ELR (cell line): ENCODE measurements at places on chromosomes 7 and 10.

DNA sequence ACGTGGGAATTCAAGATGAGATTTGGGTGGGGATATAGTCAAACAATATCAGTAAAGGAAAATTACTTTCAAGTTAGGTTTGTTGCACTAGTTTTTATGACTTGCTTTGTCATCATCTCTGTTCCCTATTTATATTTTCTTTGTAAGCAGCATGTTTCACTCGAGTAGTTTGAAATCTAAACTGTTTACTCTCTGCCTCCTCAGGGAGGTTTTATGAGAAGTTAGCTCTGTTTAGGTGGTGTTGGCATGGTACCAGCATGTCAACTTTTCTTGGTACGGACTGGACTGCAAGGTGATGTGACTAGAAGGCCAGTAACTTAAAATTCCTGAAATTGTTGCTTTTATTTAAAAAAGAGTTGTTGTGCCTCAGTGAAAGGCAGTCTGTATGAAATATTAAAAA, 59.2 kb upstream of the MTPN start:
- no peak for DNase-seq

- DNase-seq: peak; percentile 66
Measured at GRCh38 chr7:28835800-28836199, 122.3 kb downstream of the TRIL start.

DNA sequence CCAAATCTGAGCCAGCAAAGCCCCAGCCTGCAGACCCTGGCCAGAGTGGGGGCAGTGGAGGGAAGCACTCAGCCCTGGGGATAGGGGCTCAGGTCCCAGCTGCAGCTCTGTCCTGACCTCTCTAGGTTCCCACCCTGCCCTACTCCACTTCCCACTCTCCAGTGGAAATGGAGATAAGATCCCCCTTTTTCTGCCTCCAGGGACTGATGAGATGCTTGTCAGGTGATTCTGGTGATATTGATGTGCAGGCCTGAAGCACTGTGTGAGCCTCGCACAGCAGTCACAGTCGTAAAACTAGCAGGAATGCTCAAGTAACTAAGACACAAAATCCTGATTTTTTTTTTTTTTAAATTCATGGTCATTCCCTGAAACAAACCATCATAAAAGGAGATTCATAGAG, 55.0 kb upstream of the BTBD16 start:
- no peak for DNase-seq

DNA sequence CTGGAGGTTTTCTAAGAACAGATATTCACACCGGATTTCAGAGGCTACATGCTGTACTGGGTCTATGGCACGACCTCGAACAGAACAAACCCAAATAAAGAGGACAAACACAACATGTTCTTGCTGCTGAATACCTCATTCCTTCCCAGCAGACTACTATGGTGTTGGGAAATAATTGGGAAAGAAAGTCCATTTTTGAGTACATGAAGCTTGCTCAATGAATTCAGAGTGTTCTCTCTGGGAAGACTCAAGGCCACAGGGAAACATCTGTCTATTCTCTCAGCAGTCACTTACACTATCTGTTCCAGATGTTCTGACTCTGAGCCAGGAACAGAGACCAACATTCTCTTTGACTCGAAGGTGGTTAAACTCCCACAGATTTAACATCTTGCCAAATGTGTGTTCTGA, 30.9 kb downstream of the LAMB1 start:
- DNase-seq: no peak

- peak; percentile 7 for DNase-seq
Measured at GRCh38 chr7:122885583-122886356, 490 bp downstream of the CADPS2 start.

GRCh38 chr7:1510780-1511154, 6.6 kb upstream of the INTS1 start:
- no peak for DNase-seq

GRCh38 chr10:70376436-70377378, 5.7 kb downstream of the LRRC20 start:
- peak; percentile 79 for DNase-seq

GRCh38 chr7:24025765-24026164, 258.2 kb upstream of the NPY start:
- DNase-seq: no peak

DNA sequence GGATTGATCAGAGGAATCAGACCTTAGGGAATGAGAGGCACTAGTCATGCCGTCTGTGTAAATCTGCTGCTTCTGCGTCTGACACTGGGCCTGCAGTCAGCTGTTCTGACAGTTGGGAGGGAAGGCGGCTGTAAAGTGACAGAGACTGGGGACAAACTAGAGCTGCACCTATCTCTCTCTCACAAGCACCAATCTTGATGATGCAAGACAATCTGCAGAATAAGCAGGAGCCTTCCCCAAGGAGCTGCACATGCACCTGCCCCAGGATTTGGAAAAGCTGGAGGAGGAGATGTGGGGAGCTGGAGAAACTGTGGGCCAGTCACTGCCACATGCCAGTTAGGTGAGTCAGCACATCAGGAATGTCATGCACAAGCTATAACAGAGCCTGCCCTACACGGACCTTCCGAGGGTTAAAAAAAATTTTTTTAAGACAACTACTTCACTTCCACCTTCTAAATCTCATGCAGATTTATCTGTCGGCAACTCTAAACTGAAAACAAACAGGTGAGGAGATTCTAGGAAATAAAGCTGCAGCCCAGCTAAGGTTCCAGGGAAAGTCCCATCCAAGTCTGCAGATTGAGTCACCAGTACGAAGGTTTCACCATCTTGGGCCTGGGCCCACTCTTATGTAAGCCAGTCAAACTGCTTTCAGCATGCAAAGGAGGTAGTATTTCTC, 39.2 kb downstream of the ENO4 start:
- DNase-seq: peak; percentile 86

- DNase-seq: peak; percentile 63
Measured at GRCh38 chr10:13890233-13891127, 303.7 kb downstream of the PRPF18 start.

- no peak for DNase-seq
Measured at GRCh38 chr10:75115137-75115536, 3.7 kb downstream of the SAMD8 start.

DNA sequence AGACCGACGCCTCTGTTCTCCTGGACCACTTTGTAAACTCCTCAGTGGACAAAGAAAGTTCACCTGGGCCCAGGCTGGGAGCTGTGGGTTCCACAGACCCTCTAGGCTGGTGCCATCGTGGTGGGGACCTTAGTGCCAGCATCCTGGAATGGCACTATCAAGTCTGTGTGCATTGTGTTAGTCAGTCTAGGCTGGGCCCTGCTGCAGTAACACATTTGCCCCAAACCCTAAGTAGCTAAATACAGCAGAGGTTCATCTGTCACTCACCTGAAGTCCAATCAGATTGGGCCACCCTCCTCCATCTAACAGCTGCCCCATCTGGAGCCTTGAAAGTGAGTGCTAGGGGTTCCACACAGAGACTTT, 110.8 kb downstream of the RGS10 start:
- no peak for DNase-seq

GRCh38 chr10:86366033-86366901, at the start of gene GRID1:
Gene GRID1 (minus strand): TSS chr10:86366795.
- DNase-seq: no peak

DNA sequence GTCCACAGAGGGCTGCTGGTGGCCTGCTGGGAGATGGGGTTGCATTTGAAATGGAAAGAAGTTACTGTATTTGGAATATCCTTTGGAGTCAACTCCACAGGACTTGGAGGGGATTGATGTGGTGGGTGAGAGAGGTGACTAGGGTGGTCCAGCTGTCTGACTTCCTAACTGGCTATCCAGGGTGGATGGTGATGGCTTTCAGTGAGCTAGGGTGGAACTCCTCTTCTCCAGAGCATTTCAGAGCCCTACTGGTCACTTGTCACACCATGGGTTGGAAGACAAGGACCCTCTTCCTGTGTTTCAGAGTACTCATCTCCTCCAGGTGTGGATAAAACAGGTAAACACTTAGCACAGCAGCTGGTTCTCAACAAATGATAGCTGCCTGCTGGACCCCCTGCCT, 3.3 kb upstream of the ADAMTS14 start:
- DNase-seq: no peak

- no peak for DNase-seq
Measured at GRCh38 chr7:79405368-79405767, 48.1 kb downstream of the MAGI2 start.

DNA sequence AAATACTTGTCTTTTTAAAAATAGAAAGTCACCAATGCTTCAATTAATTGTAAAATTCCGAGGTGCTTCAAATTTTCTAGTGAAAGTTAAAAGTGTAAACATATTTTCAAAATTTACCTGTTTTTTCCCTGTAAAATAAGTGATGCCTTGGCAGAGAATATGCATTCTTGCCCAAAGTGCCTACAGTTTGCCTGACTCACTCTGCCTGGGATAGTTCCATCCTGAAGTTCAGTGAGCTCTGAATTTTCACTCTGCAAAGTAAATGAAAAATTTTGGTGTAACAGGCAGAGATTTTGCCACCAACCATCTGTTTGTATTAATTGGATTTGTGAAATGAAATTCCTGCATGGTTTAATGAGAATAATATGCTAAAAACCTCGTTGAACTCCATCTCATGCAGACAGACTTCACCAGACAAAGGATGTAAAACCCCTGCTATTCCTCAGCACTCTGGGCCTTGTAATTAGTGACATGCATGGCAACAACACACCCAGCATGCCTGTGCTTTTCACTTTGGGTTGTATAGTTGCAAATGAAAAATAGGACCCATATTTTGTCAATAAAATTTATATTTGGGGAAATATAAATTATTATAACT, 117.4 kb upstream of the GNAI1 start:
- DNase-seq: peak; percentile 11

DNA sequence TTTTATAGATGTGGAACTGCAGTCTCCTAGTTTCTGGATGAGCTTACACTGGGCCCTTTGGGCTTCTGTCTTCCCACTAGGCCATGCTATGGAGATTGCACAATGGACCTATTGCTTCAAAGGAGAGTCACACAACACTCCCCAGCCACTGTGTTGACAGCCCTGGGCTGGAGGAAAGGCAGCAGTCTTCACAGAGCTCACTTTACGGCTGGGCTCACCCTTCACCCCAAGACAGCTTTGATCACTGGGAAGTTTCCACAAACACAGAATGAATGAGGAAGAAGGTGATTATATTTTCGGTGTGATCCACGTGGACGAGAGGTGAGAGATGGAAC, 92.7 kb upstream of the GDF10 start:
- DNase-seq: no peak

GRCh38 chr10:118851062-118852035, 96.6 kb upstream of the CACUL1 start:
- DNase-seq: peak; percentile 35

- DNase-seq: no peak
Measured at GRCh38 chr10:61211468-61211867, 241.7 kb downstream of the TMEM26 start.

- no peak for DNase-seq
Measured at GRCh38 chr7:2330493-2330892, 16.3 kb upstream of the SNX8 start.

DNA sequence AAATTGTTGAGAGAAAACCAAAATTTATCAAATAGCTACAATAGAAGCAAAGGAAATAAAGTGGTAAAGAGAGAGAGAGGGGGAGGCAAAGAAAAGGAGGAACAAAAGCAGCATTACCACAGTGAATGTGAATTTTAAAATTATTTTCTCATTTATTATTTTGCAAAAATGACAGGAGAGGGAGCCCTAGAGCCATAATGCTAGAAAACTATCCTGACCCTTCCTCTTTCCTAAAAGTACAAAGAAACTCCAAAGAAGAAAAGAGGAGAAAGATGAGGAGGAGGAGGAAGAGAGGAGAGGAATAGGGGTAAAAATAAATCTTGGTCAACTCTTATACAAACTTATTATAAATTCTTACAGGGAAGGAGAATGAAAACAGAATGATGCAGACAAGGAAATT, 921.5 kb downstream of the NRG3 start:
- peak; percentile 33 for DNase-seq

GRCh38 chr10:70234668-70235447, 1.6 kb upstream of the PPA1 start:
- peak; percentile 25 for DNase-seq

DNA sequence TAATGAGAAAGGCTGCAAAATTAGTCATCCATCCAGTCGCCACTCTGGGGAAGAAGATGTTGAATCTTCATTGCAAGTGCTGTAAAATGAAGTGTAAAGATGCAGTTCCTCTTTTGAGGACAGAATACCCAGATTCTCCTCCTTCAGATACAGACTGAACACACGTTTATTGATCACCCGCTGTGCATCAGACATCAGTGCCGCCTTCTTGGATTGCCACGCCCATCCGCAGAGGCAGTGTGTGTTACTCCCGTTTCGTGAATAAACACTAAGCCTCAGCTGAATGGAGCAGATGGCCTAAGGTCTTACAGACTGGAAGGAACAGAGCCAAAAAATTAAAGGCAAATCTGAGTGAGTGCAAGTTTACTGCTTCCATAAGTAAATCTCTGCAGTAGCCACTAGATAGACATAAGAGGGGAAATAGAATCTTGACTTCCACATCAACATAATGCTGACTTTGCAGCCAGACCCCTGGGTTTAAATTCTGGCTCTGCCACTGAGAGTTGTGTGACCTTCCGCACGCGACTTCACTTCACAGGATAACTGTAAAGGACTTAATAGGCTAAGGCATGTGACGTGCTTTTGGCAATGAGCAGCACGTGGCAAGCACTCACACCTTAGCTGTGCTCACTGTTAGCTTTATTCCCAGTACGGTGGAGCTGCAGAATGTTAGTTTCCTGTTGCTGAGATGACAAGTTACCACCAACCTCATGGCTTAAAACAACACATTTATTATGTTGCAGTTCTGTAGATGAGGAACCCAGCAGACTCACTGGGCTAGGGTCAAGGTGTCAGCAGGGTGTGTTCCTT, 285.9 kb downstream of the CELF2 start:
- no peak for DNase-seq

- DNase-seq: peak; percentile 58
Measured at GRCh38 chr10:94299417-94299816, 63.3 kb downstream of the NOC3L start.

DNA sequence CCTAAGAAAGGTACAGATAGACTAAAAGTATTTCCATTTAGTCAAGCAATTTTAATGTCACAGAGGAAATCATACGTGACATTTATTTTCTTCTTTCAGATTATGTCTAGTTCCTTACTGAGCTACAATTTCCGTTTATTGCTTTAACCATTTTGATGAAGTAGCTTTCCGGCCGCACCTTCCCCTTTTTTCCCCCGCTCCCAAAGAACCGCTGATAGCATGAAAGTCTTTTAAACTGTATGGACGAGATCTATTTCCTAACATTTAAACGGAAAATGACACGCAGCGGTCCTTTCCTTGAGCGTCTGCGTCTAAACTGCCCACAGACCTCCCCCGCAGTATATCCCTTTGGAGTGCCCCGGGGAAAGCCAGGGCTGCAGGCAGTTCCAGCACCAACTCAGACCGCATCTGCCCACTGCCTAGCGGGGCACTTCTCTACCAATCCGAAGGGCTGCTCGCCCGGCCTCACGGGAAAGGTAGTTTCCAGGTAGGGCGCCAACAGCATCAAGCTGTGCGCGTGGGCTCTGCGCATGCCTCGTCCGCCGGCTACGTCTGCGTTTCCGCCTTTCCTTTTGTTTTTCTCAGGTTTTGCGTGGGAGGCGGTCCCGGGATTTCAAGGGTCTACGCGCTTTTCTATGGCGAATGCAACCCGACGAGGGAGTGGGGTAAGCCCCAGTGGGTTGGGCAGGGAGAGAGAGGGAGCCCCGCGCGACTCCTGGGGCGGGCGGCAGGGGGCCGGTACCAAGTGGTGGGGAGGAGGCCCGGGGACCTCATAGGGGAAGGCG, at the start of gene ZNF33A:
Gene ZNF33A (plus strand): TSS at position 557 of the 785 bp plus-strand sequence. CDS start 1,667 bp downstream, outside the sequence.
- DNase-seq: peak; percentile 82

- no peak for DNase-seq
Measured at GRCh38 chr10:117135480-117136140, 2.5 kb downstream of the VAX1 start.
